Central memory CD4-positive, alpha-beta T cell (primary cell): ENCODE measurements at places on chromosomes 7 and 10.

DNA sequence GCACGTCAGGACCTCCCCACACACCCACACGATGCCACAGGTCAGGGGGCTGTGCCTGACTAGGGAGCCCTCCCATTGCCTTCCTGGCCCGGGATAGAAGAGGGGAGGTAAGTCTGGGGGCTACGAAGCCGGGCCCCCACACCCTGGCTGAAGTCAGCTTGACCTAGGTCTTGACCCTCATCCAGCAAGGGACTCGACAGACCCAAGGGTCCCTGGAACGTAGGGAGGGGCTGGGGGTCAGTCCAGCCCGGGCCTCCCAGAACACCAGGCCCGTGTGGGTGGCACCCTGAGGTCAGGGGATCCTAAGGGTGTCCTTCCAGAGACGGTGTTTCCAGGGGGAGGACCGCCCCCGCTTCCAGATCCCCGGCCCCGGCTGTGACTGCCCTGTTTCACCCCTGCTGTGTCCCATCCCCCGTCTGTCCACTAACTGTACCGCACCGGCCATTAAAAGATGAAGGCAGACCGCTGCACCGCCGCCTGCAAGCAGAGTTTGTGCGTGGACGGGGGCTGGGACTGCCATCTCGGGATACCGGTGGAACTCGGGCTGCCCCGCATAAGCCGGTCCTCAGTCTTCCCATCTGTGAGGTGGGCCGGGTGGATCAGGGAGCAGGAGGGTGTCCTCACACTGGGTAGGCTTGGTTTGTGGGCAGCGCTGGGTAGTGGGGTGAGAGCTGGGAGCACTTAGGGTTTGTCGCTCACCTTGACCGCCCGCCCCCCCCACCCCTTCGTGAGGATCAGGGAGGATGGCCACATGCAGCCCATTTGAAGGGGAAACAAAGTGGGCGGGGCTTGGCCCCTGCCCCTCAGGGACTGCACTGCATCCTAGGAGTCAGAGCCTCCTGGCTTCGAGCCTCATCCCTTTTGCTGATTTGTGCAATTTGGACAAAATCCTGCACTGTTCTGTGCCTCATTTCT is 21.1 kb downstream of the SLC29A4 start:
- no peak for DNase-seq

DNA sequence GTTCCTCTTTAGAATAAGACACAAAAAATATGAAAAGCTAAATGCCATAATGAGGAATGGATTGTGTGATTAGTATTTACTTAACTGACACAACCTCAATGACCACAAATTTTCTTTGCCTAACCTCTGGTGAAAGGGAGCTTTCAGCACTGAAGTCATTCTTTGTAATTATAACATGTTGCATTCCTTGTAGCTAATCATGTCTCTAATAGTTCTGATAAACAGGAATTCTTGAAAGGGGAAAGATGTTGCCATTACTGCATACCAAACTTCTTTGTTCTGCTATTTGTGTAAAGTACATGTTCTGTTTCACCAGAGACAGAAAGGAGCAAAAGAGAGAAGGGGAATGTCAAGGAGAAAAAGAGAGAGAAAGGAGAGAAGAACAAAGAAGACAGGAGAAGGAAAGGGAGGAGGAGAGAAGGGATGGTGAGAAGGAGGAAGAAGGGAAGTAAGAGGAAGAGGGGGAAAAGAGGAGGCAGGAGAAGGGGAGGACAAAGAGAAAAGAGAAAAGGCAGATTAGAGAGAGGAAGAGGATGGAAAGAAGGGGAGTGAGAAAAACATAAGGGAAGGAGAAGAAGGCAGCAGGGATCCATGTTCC is 120.9 kb downstream of the SEMA3D start:
- no peak for DNase-seq

GRCh38 chr7:53993224-53993623 is 549.0 kb upstream of the VSTM2A start:
- DNase-seq: no peak

DNA sequence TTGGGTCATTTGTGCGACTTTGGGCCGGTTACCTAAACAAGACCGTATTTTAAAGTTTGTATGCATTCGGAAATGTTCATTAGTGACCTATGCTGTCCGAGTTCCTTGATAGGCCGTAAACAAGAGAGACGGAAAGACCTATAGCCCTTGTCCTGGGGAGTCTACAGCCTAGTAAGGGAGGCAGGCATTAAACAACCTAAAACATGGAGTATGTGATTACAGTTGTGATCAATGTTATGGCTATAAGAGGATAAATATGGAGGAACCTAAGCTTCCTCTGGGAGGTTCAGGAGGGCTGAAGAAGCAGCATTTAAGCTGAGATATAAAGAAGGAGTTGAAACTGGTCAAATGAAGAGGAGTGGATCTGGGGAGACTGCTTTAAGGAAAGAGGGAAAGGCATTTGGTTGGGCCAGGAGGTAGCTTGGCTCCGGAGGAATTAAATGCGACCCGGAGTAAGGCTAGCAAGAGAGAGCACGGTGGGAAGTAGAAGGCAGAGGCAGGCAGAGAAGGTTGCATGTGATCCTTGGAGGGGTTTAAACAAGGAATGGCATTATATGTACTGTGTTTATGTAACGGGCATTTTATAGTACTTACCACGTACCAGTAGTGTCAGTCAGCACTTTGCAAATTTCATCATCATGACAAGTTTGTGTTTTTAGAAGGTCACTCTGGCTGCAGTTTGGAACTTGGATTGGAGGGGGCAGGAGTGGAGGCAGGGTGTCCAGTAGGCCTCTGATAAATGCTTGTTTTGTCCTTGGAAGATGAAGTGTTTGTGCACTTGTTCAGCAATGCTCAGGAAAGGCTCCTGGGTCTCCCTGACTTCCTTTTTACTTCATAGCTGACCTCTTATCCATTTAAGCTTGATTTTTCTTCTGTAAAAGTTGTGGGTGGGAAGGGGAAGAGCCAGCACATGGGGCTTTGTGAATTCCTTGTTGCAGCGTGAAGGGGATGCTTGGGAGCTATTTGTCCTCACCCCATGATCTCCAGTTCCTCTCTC is 1.0 kb upstream of the AVPI1 start:
- no peak for DNase-seq

DNA sequence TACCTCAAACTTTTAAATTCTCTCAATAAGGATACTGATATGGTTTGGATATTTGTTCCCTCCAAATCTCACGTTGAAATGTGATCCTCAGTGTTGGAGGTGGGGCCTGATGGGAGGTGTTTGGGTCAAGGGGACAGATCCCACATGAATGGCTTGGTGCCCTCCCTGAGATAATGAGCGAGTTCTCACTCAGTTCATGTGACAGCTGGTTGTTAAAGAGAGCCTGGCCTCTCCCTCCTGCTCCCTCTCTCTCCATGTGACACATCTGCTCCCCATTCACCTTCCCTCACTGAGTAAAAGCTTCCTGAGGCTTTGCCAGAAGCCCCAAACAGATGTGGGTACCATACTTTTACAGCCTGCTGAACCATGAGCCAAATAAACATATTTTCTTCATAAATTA is 19.2 kb downstream of the ABCB4 start:
- DNase-seq: no peak

GRCh38 chr10:38007551-38007950 is 2.9 kb upstream of the ZNF33A start:
- no peak for DNase-seq
